ENCODE measurements at places on chromosomes 5 and 9.

GRCh38 chr9:80763536-80763935 lies 925.8 kb downstream of the TLE1 start:
- no peak for DNase-seq

DNA sequence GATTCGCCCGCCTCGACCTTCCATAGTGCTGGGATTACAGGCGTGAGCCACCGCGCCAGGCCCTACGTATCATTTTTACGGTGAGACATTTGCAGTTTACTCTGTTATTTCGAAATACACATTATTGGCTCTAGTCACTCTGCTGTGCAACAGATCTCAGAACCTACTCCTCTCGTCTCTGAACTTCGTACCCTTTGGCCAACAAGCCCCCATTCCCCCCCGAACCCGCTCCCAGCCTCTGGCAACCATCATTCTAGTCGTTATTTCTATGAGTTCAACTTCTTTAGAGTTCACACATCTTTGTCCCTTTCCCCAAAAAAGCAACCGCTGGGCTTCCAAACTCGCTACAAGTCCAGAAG lies 735 bp downstream of the PTGR1 start:
- DNase-seq = no peak

- peak; percentile 85 for DNase-seq
These were observed 31.8 kb upstream of the ORM1 start for GRCh38 chr9:114291064-114291474.

DNA sequence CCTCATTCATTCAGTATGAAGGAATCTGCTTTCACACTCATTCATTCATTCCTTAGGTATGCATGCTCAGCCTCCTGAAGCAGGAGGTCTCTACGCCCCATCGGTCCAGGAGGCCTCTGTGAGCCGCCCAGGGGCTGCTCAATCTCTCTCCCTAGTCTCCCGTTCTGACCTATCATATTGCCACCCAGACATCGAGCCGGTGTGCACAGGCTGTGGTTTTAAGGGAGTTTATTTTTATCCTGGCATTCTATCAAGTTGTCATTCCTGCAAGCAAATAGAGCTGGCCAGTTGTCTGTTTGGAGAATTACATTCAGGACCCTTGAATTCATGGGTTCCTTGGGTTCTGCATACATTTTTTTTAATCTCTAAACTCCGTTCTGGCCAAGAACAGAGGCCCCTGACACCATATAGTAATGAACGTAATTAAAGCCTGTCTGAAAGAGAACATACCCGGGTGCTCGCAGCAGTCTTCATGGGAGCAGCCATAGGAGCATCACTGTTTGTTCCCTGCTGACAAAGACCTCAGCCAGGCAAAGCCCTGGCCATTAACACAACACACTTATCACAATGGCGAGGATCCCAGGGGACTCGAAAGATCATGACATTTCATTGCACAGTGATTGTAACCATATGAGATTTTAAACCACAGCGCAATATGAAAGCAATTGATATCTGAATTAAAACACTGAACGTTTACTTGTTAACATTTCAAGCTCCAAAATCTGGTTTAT lies 80.9 kb downstream of the ADAMTS16 start:
- no peak for DNase-seq

DNA sequence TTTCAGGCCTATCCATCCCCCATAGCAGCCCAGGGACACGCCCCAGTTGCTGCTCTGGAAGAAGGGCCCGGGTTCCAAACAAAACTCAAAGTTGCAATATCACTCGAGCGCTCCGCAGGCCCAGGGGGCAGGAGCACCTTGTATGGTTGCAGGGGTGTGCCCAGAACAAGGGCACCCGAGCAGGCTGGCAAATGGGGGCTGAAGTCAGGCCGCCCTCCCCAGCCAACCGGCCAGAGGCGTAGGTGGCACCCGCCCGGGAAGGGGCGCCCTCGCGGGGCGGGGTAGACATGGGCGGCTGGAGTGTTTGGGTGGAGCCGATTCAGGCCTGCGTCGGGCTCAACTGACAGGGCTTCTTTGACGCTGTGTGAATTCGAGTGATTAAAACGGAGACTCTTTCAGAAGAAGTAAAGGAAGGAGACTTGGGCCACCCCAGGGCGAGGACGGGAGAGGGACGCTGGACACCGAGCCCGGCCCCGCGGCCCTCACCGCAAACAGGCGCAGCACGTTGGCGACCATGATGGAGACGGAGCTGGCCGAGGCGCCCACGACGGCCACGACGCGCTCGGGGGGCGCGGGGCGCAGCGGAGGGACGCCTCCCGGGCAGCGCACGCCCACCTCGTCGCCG lies 1.1 kb downstream of the GRM6 start:
- no peak for DNase-seq

- no peak for DNase-seq
These were observed 27.8 kb upstream of the ELL2 start for GRCh38 chr5:95989283-95990048.

GRCh38 chr9:93829271-93830011 lies 125.7 kb downstream of the BARX1 start:
- no peak for DNase-seq

GRCh38 chr5:140875085-140876065 lies at the start of gene PCDHA12:
Gene PCDHA12 (plus strand): TSS chr5:140875308. CDS start chr5:140875473, 165 bp downstream.
- no peak for DNase-seq

- peak; percentile 70 for DNase-seq
These were observed 9.8 kb upstream of the OLFM1 start for GRCh38 chr9:135077497-135078200.

GRCh38 chr9:125747053-125747764 lies at the start of gene PBX3:
Gene PBX3 (plus strand): TSS chr9:125747373.
- DNase-seq = peak; percentile 76

GRCh38 chr5:96157077-96157780 lies 195.6 kb upstream of the ELL2 start:
- no peak for DNase-seq

GRCh38 chr5:40832345-40832744 lies 2.7 kb downstream of the RPL37 start:
- no peak for DNase-seq

- no peak for DNase-seq
These were observed 15.6 kb upstream of the EPB41L4A start for GRCh38 chr5:112434641-112435040.

- no peak for DNase-seq
These were observed 25.8 kb downstream of the PTGES2 start for GRCh38 chr9:128101690-128102089.

DNA sequence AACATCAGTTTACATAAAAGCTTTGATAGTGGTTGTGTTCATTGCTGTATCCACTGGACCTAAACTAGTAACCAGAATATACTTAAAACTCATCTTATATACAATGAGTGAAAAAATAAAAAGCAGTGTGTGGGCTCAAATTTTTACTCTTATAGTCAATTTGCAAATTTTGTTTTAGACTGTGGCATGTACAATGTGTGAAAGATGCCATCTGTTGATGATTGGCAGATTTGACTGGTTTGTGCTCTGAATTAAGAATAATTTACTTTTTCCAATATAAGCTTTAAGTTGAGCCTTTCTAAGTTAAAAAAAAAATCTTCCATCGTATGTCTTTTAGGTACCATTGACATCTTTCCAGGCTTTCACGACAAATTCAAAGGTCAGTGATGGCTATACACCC lies 42.4 kb upstream of the F2RL1 start:
- no peak for DNase-seq

- no peak for DNase-seq
These were observed 618.7 kb upstream of the CDH6 start for GRCh38 chr5:30574761-30575160.

DNA sequence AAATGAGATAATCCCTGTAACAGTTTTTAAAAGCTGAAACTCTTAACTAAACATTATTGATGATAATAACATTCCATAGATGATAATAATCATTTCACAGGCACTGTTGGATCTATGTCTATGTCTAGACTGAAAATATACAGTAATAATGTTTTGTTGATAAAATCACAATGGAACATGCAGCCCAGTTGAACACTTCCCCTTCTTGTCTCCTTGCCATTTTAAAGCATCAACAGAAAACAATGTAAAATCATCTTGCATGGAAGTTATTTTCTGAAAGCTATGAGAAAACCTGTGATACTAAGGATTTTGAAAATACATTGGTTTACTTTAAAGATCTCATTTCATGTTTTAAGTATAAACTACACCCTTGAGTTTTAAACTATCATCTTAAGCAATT lies 1.9 kb downstream of the GAPT start:
- no peak for DNase-seq

GRCh38 chr5:156241266-156241665 lies 85.7 kb upstream of the SGCD start:
- no peak for DNase-seq

GRCh38 chr9:19618816-19619215 lies 170.0 kb downstream of the SLC24A2 start:
- no peak for DNase-seq

- DNase-seq = no peak
These were observed 6.9 kb downstream of the RAB14 start for GRCh38 chr9:121194730-121195129.

GRCh38 chr9:89312222-89312571 lies 1.2 kb downstream of the CKS2 start:
- no peak for DNase-seq

DNA sequence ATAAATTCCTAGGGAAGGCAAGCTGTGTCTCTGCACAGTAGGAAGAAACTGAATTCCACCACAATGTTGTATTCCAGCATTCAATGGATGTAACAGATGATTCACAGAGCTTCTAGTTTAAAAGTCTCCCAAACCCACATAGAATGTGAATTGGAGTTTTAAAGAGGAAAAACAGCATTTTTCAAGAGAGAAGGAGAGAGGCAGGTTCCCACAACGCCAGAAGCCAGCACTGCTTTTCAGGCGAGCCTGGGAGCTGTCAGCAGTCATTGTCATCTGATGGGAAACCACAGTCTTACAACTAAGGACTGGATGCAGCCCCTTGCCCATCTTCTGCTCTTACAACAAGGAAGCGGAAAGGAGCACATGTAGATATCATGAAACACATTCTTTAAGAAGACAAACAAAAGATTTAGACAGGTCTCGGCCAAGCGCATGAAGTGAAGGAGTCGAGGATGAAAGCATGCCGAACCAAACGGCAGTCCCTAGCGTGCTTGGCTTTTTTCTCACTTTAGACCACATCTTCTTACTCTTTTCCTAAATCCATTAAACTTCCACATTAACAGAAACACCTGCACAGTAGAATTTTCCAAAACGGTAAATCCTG lies 638 bp downstream of the DIRAS2 start:
- DNase-seq = no peak

All from left forelimb (tissue), 1 donor.